ENCODE measurements at places on chromosomes 7 and 10. TPM values are rescaled to one million over a fixed set of nuclear protein-coding genes. Genes with fewer than 3 reads are reported as not detected.

The TMEM178B gene
- not detected for total RNA-seq

The ATOH7 gene
- total RNA-seq = not detected

The MALRD1 gene
- not detected for total RNA-seq

The NRF1 gene
- 10.9 TPM for total RNA-seq

The ACTR3C gene
- total RNA-seq = 0.07 TPM

The SYT15B gene
- not detected for total RNA-seq

The PLXDC2 gene
- total RNA-seq = 1.1 TPM

The PSTK gene
- 3.0 TPM for total RNA-seq

The MMP21 gene
- total RNA-seq = not detected

The MSS51 gene
- 0.40 TPM for total RNA-seq

The LIPN gene
- total RNA-seq = not detected

The CAPZA2 gene
- 140 TPM for total RNA-seq

The FEZF1 gene
- total RNA-seq = not detected
